ENCODE measurements at places on chromosomes 4 and X.

DNA sequence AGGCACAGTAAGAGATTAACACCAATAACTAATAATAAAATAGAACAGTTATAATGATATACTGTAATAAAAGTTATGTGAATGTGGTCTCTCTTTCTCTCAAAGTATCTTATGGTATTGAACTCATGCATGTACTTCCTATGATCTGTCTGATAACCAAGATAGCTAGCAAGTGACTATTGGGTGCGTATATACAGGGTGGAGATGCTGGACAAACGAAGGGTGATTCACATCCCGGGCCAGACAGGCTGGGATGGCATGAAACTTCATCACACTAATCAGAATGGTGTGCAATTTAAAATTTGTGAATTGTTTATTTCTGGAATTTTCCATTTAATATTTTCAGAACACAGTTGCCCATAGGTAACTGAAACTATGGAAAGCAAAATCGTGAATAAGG is 96.8 kb downstream of the PHEX start:
- no peak for DNase-seq

- peak; percentile 33 for DNase-seq
Measured at GRCh38 chr4:46016306-46016705, 107.5 kb downstream of the GABRG1 start.

DNA sequence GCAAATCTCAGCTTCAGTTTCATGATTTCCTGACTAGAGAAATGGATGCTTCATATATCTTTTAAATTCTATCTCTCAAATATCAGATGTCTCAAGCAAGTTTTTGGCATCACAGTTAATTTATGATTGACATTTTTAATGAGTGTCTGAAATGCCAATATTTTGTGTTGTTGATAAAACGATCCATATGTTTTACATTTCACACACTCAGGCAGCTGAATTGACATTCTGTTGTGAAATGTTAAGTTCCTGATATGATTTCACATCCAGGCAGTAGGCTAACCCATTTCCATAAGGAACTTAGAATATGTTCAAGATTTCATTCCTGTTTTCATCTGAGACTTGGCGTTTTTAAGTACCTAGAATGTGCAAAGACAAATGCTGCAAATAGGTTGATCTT is 650.6 kb downstream of the PCDH18 start:
- DNase-seq = no peak

GRCh38 chrX:3711331-3711917 is 2.0 kb downstream of the PRKX start:
- no peak for DNase-seq

DNA sequence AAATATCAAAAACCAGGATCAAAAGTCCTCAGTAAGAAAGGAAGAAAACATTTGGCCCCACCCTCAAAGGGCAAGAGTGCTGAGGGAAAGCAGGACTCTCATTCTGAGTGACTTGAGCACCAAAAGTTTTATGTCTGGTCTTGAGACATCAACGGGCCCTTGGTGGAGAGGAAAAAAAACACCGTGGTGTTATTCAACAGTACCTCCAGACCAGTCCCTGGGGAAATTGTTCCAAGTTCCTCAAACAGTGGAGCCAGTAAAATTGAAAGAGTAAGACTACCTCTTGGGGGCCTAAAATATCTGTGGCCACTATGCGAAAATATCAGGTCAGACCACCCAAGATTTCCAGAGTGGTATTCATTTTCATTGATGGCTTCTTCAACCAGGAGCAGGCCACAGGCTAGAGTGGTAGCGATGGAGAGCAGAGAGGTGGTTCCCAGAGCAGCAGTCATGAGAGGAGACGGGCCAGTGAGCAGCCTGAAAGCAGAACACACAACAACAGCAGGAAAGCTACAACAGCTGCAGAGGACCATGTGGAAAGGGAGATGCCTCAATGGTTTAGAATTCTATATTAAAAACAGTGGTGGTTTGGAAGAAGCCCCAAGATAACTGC is 63.7 kb upstream of the RPL34 start:
- DNase-seq = no peak

- no peak for DNase-seq
Measured at GRCh38 chrX:30241724-30242415, at the start of gene MAGEB4. Gene MAGEB4, plus strand, starts transcription at chrX:30242000. Its CDS starts 136 bp downstream, at chrX:30242136.

GRCh38 chrX:68995780-68996551 is 167.1 kb downstream of the EFNB1 start:
- no peak for DNase-seq

DNA sequence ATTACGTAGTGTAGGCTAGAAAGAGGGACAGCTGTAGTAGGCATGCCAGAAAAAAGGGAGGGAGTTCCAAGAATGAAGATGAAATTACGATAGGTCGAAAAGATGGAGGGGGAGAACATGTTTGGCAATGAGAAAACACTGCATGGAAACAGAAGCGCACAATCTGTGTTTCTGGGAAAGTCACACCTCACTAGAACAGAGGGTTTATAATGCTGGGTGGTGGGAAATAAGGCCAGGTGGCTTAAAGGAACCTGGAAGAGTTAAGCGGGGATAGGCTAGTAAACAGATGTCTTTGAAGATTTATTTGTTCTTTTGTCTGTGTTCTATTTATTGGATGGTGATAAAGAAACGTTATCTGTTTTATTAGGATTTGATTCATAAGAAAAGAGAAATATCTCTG is 29.1 kb downstream of the TRAPPC11 start:
- DNase-seq = no peak

- DNase-seq = no peak
Measured at GRCh38 chr4:95732061-95732460, 107.8 kb upstream of the PDHA2 start.

GRCh38 chrX:70042399-70043371 is 7.1 kb downstream of the AWAT2 start:
- no peak for DNase-seq

DNA sequence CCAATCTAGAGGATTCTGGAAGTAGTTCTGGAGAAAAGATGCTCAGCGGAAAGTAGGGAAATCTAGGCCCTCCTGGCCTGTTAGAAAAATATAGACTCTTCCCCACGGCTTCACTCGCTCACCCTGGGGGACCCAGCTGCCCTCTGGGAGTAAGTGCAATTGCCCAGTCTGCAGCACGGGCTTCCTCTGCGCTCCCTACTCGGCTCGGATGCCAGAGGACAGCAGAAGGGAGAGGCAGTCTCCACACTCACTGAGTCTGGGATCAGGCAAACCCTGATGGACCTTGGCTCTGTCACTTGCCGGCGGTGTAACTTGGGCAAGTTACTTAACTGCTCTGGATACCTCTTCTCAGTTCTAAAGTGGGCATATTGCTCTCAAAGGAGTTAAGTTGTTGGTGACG is 2.1 kb downstream of the SHISA3 start:
- DNase-seq = no peak

- no peak for DNase-seq
Measured at GRCh38 chr4:162408309-162408708, 244.5 kb upstream of the FSTL5 start.

DNA sequence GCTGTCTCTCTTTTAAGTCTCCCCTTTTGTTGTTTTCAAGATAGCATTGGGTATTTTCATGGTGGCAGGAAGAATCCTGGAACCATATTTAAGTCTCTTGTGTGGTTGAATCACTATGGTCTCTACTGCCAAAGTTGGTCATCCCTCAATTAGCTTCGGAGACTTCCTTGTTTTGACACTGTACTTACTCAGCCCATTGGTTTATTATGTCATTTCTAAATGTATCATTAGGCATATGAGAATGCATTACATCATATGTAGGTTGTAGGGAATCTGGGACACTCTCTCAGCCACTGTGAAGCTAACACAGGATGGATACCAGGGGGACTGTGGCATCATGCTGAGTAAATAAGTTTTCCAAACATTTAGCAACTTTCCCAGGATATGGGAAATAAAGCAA is 211.8 kb downstream of the DTHD1 start:
- DNase-seq = no peak

DNA sequence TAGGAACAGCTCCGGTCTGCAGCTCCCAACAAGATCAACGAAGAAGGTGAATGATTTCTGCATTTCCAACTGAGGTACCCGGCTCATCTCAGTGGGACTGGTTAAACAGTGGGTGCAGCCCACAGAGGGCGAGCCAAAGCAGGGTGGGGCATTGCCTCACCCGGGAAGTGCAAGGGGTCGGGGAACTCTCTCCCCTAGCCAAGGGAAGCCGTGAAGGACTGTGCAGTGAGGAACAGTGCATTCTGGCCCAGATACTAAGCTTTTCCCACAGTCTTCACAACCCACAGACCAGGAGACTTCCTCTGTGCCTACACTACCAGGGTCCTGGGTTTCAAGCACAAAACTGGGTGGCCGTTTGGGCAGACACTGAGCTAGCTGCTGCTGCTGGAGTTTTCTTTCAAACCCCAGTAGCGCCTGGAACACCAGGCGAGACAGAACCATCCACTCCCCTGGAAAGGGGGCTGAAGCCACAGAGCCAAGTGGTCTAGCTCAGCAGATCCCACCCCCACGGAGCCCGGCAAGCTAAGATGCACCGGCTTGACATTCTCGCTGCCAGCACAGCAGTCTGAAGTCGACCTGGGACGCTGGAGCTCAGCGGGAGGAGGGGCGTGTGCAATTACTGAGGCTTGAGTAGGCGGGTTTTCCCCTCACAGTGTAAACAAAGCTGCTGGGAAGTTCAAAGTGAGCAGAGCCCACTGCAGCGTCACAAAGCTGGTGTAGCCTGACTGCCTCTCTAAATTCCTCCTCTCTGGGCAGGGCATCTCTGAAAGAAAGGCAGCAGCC is 84.6 kb downstream of the THOC2 start:
- no peak for DNase-seq

- DNase-seq = no peak
Measured at GRCh38 chr4:140871368-140871767, 115.2 kb upstream of the TBC1D9 start.

DNA sequence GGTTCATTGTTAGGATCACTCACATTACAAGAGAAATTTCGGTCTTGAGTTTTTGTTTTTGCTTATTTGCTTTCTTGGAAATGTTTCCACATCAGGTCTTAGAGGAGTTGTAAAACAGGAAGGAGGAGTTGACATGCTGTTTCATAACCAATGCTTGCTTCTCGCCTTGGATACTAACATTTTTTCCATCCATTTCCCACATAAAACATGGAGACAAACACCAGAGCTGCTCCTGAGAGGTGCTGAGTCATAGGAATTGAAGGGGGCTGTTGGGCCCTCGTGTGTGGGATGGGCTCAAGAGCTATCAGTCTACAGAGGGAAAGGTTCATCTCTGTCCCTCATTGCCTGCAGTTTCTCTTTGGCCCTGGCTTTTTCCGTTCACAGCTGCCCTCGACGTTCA is 29.9 kb downstream of the TBL1X start:
- no peak for DNase-seq

GRCh38 chr4:165059386-165059785 is 5.7 kb downstream of the TRIM75 start:
- DNase-seq = no peak

DNA sequence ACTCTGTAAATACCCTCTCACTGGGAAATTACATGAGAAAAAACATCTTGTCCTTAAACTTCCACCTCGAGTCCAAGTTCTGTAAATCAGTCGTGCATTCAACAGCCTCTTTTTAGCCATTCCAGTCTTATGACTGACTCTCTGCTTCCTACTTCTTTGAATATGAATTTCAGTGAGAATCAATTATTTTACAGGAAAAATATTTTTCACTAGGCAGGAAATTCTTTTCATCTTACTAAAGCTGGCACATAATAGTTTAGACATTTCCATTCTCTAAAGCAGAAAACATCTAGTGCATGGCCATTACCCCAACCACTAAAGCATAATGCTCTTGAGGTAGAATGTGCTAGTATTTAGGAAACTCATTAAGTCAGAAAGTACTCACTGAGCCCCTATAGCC is 565.7 kb upstream of the FAT1 start:
- DNase-seq = no peak

DNA sequence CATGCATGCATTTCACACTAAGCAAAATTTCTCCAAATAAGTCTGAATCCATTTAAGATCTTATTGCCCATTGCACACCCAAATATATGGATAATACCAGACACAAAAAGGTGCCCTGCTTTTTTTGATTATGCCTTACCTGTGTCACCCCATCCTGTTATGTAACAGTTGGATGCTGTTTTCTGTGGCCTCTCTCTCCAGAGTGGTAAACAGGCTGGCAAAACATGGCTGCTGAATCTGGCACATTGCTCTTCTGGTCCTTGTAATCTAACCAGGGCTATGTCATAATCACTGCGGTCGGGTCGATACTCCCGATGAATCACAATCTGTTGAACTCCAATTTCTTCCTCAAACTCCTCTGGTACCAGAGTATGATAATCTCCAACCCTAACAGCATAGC is 70.1 kb downstream of the PRSS12 start:
- no peak for DNase-seq

DNA sequence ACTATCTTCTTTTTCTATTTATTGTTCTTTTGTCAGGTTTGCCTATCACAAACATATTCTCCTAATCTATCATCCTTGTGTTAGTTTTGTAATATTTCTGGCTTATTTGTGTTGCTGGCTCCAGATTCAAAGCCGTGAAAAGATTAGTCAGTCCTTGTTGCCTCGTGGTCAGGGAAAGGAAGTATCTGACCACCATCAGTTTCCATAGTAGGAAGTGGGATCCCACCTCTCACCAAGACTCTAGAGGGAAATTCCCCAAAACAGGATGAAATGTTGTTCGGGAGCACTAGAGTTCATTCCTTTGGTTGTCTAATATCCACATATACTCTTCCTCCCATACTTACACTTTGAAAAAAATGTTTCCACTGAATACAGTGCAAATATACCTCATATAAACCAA is 131.0 kb upstream of the HUWE1 start:
- no peak for DNase-seq
